ENCODE measurements at places on chromosomes 4 and X.
A peak's percentile ranks its signal among the peaks of the same experiment; 100 is the strongest.

GRCh38 chr4:85769009-85769408, 294.1 kb downstream of the ARHGAP24 start:
- no peak for DNase-seq

DNA sequence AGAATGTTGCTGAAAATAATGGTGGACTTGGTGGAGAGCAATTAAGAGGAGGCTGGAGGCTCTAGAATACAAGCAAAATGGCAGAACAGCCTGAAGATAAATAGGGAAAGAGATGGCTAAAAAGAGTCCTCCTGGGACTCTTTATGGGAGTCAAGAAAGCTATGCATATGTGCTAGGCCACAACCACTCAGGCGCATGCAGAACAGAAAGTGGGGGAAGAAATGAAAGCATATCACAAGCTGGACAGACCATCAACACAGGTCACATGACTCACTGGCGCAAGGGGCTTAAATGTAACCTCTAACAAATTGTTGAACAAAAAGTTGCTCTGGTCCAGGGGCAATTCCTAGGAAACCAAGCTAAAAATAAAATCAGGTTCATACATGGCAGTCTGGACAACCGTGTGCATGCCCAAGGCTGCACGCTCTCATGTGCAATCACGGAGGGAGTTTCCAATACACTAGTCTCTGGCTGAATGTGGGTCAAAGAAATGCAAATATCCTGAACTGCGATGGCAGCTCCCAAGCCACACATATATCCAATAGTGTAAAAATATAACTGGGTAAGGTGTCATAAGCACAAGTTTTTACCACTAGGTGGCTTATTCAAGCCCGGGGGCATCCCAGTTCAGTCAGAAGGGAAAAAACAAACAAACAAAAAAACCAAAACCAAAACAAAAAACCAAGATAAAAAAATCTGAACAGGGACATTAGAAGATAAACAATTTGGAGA, 45.4 kb downstream of the ZNF711 start:
- DNase-seq: no peak

- DNase-seq: peak; percentile 22
Observed at GRCh38 chr4:154490583-154491340, 837 bp downstream of the DCHS2 start.

- DNase-seq: no peak
Observed at GRCh38 chrX:65920620-65921019, 119.3 kb downstream of the VSIG4 start.

DNA sequence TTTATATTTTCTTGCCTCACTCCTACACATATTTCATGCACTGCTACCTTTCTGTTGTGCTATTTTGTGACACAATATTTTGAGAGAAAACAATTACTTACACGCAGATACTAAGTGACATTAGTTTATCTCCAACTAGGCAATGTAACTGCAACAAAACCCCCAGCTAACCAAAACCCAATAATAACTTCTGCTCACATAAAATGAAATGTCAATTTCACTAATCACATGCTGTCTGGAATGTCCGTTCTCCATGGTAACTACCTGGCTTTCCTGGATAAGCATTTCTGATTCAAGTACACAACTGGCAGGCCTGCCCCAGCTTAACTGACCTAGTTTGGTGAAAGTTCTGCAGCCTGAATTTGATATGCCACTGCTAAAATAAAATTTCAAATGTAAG, 313.5 kb downstream of the TMA16 start:
- DNase-seq: no peak

- DNase-seq: no peak
Observed at GRCh38 chr4:141467225-141467624, 169.2 kb upstream of the IL15 start.

DNA sequence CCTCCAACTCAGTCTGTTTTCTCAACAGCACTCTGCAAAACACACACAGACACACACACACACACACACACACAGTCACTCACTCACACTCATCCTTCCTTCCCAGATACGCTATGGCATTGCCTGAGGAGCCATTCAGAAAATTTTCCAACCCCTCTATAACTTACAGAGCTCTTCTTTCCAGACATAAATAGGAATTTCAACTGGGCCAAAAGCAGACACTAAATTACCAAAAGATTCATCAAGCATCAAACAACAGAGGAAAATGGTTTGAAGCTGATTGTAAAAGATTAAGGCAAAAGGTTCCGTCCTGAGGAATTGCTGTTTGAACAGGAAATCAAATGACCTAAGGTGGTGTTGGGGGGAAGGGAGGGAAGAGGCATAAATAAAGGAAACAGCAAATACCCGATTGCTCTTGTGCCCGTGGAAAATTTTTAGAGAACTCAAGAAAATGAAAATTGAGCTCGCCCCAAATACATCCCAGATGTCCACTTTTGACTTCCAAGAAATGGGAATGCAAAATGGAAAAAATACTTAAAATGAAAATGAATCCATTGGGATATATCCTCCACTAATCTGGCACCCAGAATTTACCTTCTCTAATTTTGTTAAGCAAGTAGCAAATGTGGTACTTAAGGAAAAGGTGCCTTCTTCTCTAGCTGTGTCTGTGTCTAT, 183.6 kb downstream of the QDPR start:
- DNase-seq: no peak

- no peak for DNase-seq
Observed at GRCh38 chr4:150973626-150974251, 41.3 kb downstream of the LRBA start.

- DNase-seq: no peak
Observed at GRCh38 chr4:911871-912490, 20.1 kb downstream of the GAK start.

DNA sequence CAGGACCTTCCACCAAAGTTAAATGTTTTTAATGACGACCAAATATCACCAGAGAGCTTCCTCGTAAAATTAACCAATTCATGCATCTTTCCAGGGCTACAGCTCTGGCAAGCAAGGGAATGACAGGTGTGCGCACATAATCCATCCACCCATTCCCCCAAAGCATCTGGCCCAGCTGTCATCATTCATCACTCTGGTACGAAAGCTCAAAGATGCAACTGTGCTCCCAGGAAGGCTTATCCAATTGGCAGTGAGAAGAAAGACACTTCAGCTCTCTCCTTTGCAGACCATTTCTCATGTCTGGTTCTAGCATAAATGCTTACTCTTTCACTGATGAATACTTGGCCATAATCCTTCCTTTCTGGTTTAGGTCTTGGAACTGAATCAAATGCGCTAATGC, 139.2 kb downstream of the NSUN7 start:
- no peak for DNase-seq

Data from suppressor macrophage treated with lipopolysaccharide for 1 hour (primary cell).